Stimulated activated CD4-positive, alpha-beta T cell treated with anti-CD3 and anti-CD28 coated beads, TNF-alpha, amount 100 ng/mL, for 4 hours (primary cell): ENCODE measurements at places on chromosomes 1 and 21.

DNA sequence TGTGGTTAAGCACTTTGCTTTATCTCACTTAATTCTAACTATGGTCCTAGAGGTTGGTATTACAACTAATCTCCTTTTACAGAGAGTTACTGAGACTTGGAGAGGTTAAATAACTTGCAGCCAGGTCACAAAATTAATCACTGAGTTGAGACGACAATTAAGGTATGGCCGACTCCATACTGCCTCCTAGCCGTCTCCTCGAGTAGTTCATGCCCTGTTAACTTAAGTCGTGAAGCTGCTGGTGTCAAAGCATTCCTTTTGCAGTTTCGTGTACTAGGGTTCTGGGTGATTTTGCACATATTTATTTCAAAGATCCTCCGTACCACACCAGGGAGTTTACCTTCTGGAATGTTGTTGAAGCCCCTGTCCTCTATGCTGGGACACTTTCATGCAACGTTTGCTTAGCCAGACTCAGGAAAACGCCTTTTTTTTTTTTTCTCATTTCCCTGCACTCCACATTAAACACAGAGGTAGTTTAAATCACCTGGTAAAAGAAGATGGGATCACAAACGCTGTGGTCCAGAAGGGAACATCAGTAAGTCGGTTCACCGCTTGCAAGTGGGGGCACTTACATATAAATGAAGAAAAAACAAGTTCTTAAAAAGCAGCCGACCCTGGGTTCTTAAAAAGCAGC is 570 bp upstream of the NEK7 start:
- DNase-seq, result peak; percentile 55

GRCh38 chr1:229238231-229238630 is 32.7 kb upstream of the RAB4A start:
- DNase-seq, result no peak

DNA sequence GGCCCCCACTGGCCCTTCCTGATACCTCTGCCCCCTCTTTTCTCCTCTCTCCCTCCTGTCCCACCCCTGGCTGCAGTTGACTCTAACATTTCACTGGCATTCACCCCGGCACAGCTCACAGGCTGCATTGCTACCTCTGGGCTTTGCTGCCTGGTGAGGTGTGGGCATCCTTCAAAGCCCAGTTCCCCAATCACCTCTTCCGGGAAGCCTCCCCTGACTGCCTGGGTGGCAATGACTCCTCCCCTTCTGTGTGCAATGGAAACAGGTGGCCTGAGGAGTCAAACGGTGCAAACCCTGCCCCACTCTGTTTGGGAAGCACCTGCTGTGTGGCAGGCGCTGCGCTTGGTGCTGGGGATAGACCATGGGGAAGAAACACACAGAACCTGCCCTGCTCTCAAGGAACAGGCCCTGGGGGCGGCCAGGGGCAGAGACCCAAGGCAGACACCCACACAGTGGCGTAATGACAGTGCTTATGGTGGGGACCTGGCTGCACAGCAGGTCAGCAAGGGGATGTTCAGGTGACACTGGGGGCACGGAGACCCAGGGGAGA is 39.3 kb upstream of the POFUT2 start:
- no peak for DNase-seq

- no peak for DNase-seq
Observed at GRCh38 chr1:210303391-210303790, 25.3 kb upstream of the HHAT start.

DNA sequence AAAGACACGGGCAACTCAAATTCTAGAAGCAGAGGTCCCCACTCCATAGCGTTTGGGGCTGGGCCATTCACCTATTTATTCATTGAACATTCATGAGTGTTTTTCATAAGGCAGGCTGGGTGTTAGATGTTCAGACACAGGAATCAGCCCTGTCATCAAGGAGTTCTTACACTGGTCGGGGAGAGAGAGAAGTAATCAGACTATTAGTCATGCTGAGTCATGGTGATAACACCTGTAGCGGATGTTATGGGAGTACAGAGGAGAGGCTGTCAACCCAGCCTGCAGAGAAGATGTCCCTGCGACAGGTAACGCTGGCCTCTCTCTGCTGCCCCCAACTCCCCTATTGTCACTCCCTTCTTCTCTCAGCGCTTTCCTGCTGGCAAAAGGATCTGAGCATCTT is 17.2 kb downstream of the LY9 start:
- no peak for DNase-seq

GRCh38 chr1:23188434-23188884 is 19.8 kb upstream of the LUZP1 start:
- DNase-seq, result no peak

DNA sequence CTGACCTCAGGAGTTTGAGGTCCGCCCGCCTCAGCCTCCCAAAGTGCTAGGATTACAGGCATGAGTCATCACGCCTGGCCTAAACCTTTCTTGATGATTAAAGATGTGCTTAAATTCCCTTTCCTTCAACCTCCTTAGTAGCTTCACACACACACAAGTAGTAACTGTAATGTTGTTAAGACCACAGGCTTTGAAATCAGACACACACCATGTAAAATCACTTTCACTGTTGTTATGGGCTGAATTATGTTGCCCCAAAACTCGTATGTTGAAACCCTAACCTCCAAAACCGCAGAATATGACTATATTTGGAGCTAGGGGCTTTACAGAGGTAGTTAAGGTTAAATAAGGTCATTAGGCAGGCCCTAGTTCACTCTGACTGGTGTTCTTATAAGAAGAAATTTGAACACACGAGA is 180.2 kb downstream of the NR5A2 start:
- DNase-seq, result no peak

DNA sequence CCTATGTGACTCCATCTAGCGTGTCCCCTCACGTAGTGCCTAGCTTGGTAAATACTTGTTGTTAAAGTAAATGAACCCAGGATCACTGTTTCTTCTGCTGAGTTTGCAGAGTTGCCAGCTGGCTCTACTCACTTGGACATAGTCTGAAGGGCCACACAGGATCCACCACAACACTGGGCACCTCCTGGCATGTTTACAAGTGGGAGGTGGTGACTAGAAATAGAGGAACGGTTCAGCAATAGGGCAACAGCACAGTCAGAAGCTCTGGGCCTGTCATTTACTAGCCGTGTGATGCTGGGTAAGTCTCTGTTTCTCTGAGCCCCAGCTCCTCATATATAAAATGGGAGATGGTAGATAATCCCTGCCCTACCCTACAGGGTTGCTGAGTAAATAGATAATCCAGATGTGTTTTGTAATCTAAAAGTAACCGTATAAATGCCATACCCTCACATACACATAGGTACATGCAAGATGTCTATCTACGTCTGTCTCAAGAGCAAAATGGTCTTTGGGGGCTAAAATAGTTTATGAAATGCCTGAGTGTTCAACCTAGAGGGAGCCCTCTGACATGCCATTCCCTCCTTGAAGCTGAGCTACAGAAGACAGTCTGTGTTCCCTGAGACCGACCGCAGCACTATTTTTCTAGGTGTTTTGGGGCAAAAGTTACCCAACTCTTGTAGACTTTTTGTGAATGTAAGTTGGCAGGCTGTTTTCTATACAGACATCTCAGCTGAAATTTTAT is 20.5 kb downstream of the RNF220 start:
- no peak for DNase-seq

- DNase-seq, result no peak
Observed at GRCh38 chr1:10051656-10052055, 18.9 kb downstream of the UBE4B start.

DNA sequence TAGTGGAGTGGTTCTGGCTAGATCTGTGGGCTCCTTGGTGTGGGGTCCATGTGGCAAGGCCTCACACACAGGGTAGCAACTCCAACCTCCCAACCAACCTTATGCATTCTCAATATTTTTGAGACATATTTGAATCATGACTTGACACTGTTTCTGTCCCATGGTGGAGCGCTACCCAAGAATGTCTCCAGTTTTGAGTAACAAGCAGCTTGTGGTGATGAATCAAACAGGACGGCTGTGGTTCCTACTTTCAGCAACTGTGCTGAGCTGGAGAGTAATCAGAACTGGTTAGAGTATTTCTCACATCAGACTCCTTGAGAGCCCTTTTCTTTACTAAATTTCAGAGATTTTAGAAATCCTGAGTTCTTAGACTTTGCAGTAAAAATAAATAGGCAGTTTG is 3.1 kb downstream of the LCE3D start:
- DNase-seq, result no peak

GRCh38 chr1:7341145-7341905 is 429.8 kb upstream of the VAMP3 start:
- DNase-seq, result no peak

- no peak for DNase-seq
Observed at GRCh38 chr1:185393815-185394214, 76.8 kb upstream of the IVNS1ABP start.

DNA sequence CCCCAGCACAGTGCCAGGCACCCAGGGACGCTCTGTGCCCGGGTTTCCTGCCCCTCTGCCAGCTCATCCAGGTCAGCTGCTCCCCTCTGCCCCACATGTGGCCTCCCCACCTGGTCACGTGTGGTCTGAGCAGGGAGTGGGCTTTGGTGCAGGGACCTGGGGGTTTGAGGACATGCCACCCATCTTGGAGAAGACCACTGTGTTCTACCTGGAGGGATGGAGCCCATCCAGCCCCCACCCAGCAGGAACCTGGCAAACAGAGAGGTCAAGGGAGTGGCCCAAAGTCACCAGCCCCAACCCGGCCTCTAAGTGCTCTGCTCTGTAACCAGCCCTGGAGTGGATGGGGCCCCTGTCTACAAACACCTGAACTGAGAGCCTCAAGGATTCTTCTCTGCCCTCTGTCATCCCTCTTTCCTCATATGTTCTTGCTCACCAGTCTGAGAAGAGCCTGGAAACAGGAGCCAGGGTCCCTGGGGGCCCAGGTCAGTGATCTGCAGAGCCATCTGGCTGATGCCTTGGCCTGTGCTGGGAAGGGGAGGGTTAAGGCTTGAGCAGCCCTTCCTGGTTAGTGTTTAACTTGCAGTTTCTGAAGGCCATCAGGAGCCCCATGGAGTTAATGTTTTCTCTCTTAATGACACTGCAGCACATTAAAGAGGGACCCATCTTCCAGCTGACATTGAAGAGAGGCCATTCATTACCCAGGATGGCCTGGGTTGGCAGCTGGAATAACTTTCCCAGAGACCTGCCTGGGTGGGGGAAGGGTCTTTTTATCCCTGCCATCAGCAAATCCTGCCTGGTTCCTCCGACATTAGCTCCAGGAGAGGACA is 235.4 kb downstream of the PTPRU start:
- DNase-seq, result no peak

DNA sequence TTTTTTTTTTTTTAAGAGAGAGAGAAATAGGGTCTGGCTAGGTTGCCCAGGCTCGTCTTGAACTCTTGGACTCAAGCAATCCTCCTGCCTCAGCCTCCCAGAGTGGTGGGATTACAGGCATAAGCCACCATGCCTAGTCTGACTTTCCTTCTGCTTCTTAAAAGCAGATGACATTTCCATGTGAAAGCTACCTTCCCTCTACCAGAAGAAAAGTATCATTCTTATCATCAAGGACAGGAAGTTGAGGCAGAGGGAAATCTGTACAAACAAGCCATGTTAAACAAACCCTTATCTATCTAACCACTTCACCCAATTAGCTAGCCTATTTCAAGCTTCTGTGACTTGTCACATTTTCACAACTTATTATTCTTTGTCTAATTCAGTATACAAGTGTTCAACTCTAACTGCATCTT is 54.8 kb downstream of the SAMSN1 start:
- DNase-seq, result no peak

GRCh38 chr1:233372218-233373120 is 44.9 kb downstream of the MAP3K21 start:
- DNase-seq, result no peak

DNA sequence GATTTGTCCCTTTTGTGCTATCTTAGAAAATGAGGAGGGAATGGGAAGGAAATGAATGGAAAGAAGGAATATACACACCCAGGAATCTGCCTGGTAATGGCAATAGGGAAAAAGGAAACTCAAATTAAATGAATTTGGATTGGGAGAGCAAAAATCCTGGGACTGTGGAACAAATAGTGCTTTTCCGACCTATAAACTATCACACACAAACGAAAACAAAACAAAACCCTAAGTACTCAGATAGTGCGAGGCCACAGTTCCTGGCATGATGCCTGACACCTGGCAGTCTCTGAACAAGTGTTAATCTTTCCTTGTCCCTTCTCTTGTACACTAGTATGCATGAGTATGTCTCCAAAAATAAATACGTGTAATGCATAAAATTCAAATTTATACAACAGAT is 319.8 kb upstream of the SPAG17 start:
- no peak for DNase-seq

GRCh38 chr1:232622981-232623380 is 7.0 kb downstream of the SIPA1L2 start:
- no peak for DNase-seq

DNA sequence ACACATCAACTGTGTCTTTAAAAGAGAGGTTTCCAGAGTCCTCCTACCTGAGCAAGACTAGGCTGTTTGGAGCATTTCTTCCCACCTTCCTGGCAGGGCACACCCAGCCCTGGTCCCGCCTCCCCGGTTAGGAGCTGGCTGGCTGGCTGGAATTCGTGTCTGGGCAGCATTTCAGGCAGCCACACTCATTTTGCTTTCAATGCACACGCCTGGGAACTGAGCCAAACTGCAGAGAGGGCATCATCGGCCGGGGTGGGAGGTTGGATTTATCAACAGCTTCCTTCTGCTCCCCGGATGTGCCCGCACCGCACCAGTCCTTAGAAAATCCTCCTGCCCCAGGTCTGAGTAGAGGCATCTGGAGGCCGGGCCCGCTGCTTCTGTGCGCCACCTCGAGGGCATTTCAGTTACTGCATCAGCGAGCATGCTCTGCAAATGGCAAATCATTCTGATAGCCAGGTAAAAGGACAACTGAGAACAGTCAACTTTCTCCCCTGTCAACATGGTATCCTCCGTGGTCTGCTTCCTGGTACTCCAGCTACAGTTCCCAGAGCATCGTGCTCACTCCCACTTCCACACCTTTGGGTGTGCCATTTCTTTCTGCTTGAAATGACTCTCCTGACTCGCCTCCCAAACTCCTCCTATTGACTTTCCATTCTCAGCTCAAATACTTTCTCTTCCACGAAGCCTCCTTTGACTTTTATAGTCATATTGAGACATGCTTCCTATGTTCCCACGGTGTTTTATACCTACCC is 20.6 kb downstream of the TCEA3 start:
- peak; percentile 69 for DNase-seq

DNA sequence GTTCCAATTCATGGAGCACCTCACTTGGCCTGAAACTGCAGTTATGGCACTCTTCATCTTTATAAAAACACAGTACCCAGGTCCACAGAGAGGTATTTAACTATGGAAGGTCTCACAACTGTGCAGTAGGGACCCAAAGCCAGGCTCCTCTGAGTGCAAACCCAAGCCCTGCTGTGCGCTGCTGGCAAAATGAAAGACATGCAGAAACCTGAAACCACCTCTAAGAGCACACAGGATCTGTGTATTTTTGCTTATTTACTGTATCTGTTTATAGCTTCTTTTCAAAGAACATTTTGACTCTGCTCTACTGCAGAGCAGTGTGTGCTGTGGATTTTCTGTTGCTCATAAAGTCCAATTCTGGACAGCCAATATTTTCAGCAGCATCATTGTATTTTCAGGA is 166.6 kb downstream of the DSCAM start:
- no peak for DNase-seq

GRCh38 chr1:56788588-56788987 is 30.6 kb downstream of the FYB2 start:
- no peak for DNase-seq
